Activated CD4-positive, alpha-beta T cell treated with anti-CD3 and anti-CD28 coated beads for 1 hour (primary cell): ENCODE measurements at places on chromosomes 1 and 21.

DNA sequence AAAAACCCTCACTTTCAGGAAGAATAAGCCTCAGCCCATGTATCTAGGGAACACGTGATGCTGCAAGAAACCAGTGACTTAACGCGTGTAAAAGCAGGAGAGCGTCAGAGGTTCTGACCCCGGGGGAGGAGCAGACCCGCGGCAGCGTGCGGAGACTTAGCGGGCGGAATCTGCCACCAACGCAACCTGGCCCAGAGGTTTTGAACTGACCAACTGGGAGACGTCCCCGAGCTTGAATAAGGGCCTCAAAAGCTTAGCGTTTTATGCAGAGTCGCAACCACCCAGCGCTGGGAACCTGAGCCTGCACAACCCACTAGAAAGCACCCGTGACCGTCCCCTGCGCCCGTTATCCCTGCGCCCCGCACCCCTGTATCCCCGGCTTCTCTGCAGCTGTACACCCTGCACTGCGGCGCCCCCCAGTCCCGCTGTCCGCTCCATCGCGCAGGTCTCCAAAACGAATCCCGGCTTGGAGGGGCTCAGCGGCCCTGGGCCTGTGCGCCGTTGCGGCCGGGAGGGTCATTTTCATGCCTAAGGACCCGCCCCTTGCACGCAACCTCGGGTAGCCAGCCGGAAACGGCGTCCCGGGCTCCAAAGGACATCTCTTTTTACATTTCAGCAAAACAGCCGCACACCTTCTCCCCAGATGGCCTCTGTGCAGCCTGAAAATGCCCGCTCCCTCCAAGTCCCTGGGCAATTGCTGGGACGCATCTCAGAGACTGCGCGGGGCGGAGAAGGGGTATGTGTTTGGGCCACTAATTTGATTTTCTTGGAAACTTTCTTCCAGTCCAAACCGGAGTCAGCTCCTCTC lies 29.4 kb upstream of the TRIM17 start:
- no peak for DNase-seq

- no peak for DNase-seq
These were observed 90.2 kb upstream of the C1orf21 start for GRCh38 chr1:184296466-184297243.

- no peak for DNase-seq
These were observed 199.4 kb upstream of the NRIP1 start for GRCh38 chr21:15264084-15264665.

DNA sequence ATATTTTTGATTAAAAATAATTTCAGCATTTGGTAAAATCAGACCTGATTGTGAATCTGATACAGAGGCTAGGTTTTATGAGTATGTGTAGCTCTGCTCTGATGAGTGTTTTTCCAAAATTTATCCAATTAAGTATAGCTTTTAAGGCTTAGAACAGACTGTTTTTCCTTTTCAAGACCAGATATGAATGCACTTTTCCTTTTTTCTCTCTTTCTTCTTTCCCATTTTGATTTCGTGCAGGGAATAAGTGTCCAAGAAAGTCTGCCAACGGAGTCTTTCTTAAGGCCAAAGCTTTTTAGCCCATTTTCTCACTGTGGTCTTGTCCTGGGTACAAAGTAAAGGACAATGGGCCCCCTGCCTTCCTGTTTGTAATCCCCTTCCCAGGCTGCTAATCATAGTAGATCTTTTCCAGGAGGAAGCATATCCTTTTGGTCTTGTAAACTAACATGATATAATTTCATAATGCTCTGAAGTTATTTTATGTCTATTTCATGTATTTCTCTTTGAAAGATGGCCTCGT lies 2.9 kb downstream of the KIF1B start:
- no peak for DNase-seq

- DNase-seq, result no peak
These were observed 34.7 kb downstream of the NIPAL3 start for GRCh38 chr1:24450316-24450715.

GRCh38 chr21:38905752-38906151 lies 100.0 kb downstream of the ETS2 start:
- DNase-seq, result no peak

GRCh38 chr1:172874950-172875349 lies 175.8 kb downstream of the TNFSF18 start:
- no peak for DNase-seq
